ENCODE measurements at places on chromosomes 7 and 10. TPM values are rescaled to one million over a fixed set of nuclear protein-coding genes. Genes with fewer than 3 reads are reported as not detected.

BTBD16 gene
- not detected for total RNA-seq

GJD4 gene
- not detected for total RNA-seq

DMTF1 gene
- total RNA-seq = 86.9 TPM

BLNK gene
- total RNA-seq = 8.8 TPM

SPDYE8 gene
- not detected for total RNA-seq

FZD8 gene
- 7.6 TPM for total RNA-seq

ANXA8 gene
- 135 TPM for total RNA-seq

PHYHIPL gene
- 2.0 TPM for total RNA-seq

HOGA1 gene
- total RNA-seq = 0.98 TPM

All from vagina (tissue), 2 donors.